T-helper 1 cell (primary cell): ENCODE measurements at places on chromosomes 4 and X.

- DNase-seq = no peak
These were observed 177.3 kb downstream of the PABPC4L start for GRCh38 chr4:134024251-134024650.

DNA sequence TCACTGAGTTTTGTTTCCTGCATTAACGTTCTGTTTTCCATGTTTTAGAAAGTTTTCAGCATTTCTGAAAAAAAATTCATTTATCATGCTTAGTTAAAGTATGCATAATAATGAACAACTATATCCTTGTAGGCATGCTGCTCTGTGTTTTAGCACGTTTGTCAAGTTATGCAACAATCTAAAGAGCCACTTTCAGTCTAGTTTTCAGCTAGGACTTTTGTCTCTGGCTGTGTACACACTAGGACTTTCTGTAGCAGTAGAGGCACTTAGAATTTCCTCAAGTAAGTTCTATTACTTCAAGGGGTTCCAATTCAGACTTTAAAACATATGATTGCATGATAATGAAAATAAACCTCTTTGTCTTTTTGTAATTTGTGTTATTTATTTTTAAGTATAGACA, 12.4 kb downstream of the DCAF8L1 start:
- DNase-seq = no peak

DNA sequence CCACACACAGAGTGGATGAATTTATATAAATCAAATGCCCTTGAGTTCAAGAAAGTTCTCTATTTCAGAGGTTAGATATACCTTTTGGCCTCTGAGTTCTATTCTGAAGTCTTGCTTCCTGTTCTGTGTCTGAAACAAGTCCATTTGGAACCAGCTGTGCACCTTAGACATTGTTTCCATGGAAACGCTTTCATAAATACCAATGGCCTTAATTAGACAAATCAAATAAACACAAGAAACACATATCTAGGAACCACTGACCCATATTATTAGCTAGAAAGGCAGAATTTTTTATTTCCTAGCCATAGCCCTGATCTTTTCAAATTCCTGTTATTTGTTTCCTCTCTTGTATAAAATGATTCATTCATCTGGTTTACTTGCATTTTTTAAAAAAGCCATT, 8.4 kb upstream of the C4orf54 start:
- DNase-seq = no peak

DNA sequence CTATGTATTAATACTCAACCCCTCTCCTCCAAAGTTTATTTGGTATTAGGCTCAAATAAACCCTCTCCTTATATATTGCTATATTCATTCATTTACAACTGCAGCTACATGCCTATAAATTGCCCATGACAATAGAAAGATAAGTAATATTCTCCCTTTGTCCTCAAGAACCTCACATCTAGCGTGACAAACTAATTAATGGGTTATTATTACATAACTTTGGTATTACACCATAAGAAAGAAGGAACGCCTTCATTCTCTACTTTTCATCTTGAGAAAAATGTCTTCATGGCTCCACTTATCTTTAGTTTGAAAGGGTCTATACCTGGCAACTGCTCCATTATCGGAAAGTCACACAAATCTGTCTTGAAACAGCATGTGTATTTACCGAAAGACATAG, 157.7 kb upstream of the RASGEF1B start:
- DNase-seq = no peak

- peak; percentile 5 for DNase-seq
These were observed at the start of gene WNK3 for GRCh38 chrX:54357414-54358377. Gene WNK3, minus strand, starts transcription at chrX:54358046.

DNA sequence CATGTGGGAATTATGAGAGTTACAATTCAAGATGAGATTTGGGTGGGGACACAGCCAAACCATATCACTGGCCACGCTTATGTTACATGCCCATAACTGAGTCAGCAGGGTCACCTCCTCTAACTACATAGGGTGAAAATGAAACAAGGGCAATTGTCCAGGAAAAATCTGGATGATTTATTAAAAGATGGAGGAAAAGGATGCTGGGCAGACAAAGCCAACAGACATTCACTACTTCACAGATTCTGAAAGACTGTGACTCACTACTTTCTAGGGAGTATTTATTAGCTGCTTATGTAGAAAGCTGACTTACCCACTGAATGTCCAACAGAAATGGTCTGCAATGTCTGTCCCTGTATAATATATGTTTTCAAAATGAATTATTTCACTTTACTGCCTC, 72.4 kb downstream of the APBB2 start:
- DNase-seq = no peak

DNA sequence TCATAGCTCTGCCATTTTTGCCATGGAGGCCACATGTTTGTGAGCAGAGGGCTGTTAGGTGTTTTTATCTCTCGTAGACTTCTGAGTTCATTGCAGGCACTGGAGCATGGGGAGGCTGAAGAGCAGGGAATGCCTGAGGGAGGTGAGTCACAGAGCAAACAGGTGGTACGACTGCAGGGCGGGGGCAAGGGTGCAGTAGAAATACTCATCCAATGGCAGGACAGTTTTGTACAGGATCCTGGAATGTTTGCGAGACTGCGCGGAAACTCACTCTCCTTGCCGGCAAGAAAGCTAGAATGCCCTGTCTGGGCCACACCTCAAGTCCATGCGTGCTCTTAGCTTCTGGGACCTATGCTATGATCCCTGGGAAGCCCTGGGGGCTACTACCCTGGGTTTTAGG, 20.0 kb upstream of the VCX2 start:
- DNase-seq = no peak

GRCh38 chr4:139815778-139816601, 150.4 kb downstream of the MGST2 start:
- no peak for DNase-seq

GRCh38 chr4:99612281-99612680, 37.7 kb downstream of the MTTP start:
- no peak for DNase-seq

GRCh38 chrX:9494771-9495170, 29.9 kb downstream of the TBL1X start:
- DNase-seq = no peak

DNA sequence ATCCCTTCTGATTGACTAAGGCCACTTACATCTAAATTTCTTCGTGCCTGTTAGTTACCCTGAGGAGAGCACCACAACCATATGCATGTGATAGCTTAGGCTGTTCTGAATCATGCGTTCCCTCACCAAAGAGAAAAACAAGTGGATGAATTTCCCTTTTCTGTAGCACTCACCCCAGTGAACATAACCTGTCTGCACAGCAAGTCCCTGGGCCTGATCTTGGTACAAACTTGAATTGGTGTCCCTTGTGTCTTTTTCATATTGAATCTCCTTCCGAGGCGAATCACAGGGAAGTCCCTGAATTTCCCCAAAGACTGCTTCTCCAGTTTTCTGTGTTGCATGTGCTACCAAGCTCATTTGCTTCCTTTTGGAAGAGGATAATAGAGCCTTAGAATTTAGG, 100.4 kb downstream of the KLHL8 start:
- DNase-seq = no peak

- no peak for DNase-seq
These were observed 37.4 kb downstream of the CXorf58 start for GRCh38 chrX:23945206-23945605.

- DNase-seq = no peak
These were observed 13.0 kb downstream of the LRP2BP start for GRCh38 chr4:185382754-185383153.

DNA sequence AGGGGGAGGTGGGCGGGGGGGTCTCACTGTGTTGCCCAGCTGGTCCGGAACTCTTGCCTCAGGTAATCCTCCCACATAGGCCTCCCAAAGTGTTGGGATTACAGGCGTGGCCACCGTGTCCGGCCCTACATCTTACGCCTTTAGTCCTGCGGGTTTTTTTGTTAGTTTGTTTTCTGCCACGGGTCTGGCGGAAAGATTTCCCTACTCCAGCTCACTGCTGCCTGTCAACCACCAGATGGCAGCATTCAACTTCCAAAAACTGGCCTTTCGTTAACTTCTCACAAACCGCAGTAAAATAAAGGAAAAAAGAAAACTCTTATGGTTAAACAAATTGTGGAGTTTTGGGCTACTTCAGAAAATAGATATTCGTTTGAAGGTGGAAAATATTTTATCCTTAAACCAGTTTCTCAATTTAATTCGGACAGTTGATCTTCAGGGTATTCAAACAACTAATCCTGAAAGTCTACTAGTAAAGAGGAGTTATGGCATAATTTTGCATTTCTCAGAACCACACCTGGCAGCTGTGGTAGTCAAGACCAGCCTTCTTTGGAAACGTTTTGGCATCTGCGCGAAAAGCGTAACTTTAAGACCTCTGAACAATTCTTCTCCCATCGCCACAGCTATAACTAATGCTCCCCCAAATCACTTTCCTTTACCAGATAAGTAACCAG, 41.1 kb downstream of the LUZP4 start:
- DNase-seq = no peak

- DNase-seq = no peak
These were observed 32.3 kb upstream of the IRF2 start for GRCh38 chr4:184506527-184507121.

GRCh38 chr4:150743564-150744342, 161.8 kb downstream of the MAB21L2 start:
- DNase-seq = no peak

GRCh38 chr4:140309124-140309870, 64.1 kb upstream of the SCOC start:
- DNase-seq = no peak

GRCh38 chr4:181013162-181013561, 1230.0 kb upstream of the TENM3 start:
- DNase-seq = no peak
